ENCODE measurements at places on chromosomes 13 and 19.

GRCh38 chr19:48419158-48419920, 25.9 kb downstream of the GRIN2D start:
- no peak for DNase-seq

DNA sequence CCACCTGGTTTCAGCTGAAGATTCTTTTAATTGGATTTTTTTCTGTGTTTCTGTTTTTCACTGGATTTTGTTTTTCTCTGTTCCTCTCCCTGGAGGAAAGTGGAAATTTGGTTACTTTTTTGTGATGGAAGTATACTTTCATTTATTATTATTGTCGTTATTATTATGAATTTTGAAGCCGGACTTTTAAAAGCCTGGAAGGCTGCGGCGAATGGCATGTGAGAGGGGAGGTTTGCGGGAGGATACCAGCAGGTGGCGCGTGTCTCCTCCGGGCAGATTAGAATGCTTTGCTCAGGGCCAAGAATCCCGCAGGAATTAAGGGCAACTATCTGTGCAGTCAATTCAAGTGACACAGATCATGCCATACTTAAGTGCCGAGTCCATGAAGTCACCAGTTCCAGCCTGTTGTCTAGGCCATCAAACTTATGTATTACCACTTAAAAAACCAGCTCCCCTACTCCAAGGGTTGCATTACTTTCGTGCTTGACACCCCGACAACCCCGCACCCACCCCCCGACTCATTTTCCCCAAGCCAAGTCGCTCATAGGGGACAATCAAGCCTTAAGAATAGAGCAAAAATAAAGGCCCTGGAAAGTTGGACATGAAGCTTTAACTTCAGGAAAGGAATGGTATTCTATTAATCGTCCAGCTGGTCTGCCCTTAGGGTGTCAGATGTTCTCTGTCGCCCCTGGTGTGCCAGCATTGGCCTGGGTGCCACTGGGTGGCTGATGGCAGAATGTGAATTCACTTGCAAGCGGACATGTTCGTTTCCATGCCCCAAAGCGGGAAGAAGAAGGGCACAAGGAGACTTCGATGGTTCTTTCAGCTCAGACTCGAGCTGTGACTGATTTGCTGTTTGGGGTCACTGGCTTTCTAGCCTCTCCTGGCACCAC, 1.3 kb upstream of the LRCH1 start:
- peak; percentile 63 for DNase-seq

GRCh38 chr19:364496-365287, 20.1 kb upstream of the MIER2 start:
- no peak for DNase-seq

DNA sequence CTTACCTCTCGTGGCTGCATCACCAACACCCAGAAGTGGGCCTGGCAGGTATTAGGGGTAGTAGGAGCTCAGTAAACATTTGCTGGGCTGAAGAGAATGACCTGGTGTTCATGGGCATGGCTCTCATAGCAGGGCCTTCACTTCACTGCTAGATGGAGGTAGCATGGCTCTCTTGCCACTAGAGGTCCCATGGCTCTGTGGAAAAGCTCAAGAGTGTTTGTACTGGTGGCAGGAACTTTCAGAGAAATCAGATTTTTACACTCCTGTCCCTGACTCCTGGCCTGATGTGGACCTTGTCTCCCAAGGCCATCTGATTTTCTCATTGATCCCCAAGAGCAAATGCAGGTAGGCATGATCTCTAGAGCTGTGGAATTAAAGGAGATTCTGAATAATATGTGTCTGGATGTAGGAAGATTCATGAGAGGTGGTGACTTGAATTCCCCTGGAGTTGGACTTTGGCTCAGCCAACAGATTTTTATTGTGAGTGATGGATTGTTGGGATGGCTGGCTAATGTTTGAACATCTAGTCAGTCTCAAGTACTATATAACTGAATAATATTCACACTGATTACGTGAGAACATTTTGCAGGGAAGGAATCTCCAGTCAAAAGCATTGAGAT, 5.7 kb downstream of the ZNF574 start:
- DNase-seq = no peak

DNA sequence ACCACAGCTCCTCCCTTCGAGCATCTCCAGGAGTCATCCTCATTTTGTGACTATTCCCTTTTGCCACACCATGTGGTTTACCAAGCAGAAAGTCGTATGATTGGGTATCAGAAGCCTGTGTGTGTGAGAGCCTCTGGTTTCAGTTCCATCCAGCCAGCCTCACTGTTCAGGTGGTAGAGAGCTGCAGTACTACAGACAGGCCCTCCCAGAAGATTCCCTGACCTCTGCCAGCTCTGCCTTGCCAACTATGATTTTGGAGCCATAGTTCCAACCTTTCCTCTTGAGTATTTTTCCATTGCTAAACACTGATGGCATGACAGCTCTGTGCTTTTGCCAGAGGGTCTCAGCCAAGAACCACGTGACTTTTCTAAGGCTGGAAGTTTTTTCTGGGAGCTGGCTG, 82.5 kb downstream of the DHRS12 start:
- no peak for DNase-seq

- no peak for DNase-seq
Observed at GRCh38 chr19:5693195-5694166, 3.4 kb downstream of the RPL36 start.

DNA sequence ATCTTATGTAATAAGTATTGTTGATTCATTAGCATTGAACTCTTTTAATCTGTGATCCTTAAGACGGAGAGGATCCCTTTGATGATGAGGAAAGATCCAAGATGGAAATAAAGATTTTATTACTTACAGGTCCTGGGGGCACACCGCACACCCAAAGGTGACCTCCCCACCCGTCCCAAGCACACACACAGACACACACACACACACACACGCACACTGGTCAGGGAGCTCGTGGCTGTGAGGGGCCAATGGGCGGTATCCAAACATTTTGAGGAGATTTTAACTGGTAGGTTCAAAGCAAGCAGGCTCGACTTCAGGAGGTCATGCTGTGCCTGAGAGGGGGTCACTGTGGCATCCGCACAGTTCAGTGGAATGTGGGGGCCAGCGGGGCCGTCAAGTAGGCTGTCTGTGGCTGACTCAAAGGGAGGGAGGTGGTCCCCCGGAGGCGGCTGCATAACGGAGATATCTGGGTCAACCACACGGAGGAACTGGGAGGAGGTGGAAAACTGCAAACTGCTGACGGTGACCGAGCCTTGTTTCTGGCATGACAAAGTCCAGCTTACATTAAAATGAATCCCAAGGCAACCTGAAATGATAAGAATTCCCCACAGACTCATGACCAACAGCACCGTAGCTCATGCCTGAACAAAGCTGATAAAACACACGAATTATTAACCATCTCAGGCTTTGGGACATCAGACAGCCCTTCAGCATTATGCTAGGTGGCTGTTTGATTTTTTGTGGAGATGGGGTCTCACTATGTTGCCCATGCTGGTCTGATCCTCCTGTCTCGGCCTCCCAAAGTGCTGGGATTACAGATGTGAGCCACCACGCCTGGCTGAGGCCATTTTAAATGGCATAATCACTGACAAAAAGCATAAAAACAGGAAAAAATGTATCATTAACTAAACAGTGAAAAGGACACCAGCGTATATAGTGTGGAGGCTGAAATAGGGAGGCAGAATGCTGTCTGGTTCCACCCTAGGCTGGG, 20.9 kb upstream of the SIGLEC11 start:
- DNase-seq = no peak

- no peak for DNase-seq
Observed at GRCh38 chr19:30419568-30420180, 47.5 kb downstream of the ZNF536 start.
